ENCODE measurements at places on chromosomes 5 and 9. TPM values are rescaled to one million over a fixed set of nuclear protein-coding genes. Genes with fewer than 3 reads are reported as not detected.
A peak's percentile ranks its signal among the peaks of the same experiment; 100 is the strongest.

GRCh38 chr5:139732019-139732418 lies 63.6 kb upstream of the PSD2 start:
- DNase-seq: no peak

DNA sequence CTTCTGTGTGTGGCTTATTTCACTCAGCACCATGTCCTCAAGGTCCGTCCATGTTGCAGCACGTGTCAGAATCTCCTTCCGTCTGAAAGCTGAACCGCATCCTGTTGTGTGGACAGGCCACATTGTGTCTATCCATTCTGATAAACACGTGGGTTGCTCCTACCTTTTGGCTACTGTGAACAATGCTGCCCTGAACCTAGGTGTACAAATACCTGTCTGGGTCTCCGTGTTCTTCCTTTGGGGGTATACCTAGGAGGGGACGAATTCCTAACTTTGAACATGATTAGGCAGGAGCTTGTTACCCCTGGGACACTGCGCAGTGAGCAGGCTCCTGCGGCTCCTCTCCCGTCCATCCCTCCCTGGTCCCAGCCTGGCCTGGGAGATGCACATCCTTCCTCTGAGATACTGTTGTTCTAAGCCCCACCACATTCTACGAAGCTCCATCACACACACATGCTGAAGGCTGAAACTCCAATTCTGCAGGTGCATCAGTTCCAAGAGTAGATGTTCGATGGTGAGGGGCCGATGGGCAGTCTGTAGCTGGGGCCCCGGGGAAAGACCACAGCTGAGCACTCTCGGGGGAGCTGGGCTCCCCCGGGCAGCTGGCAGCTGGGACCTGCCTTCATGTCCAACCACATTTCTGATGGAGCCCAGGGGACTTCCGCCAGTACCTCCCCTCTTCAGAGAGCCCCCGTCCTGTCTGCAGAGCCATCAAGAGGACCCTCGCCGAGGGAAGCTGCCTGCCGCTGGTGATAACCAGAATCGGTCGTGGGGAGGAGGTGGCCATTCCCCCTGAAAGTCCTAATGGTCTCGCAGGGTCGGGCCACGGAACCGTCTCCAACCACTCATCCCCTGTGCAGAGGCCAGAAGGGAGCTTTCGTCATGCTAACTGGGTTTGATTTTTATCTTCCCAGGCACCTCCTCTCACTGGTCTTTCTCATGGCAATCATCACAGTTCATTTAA lies 120.9 kb downstream of the COL23A1 start:
- no peak for DNase-seq

- DNase-seq: no peak
Measured at GRCh38 chr9:37918665-37919170, 14.8 kb upstream of the SLC25A51 start.

- no peak for DNase-seq
Measured at GRCh38 chr9:7320139-7320538, 479.4 kb downstream of the DMAC1 start.

GRCh38 chr5:121698690-121699089 lies 153.0 kb upstream of the FTMT start:
- no peak for DNase-seq

DNA sequence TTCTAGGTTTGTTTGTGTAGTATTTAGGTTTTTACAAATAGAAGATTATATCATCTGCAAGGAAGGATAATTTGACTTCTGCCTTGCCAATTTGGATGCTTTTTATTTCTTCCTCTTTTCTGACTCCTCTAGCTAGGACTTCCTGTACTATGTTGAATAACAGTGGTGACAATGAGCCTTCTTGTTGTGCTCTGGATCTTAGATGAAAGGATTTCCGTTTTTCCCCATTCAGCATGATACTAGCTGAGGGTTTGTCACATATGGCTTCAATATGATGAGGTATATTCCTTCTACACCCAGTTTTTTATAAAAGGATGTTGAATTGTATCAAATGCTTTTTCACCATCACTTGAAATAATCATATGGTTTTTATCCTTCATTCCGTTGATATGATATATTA lies 101.4 kb downstream of the FBXO4 start:
- no peak for DNase-seq

GRCh38 chr9:124126648-124127646 lies 115.4 kb downstream of the LHX2 start:
- DNase-seq: peak; percentile 85

DNA sequence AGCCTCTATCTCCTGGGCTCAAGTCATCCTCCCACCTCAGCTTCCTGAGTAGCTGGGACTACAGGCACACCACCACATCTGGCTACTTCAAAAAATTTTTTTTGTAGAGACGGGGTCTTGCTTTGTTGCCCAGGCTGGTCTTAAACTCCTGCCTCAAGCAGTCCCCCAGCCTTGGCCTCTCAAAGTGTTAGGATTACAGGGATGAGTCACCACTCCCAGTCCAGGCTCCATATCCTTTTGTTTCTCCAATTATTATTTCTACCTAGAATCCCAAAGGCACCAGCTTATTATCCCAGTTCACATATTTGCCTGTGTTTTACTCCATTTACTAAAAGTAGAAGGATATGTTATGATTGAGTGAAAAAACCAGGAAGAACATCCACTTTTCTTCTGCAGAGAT lies 84.9 kb downstream of the TEK start:
- DNase-seq: no peak

DNA sequence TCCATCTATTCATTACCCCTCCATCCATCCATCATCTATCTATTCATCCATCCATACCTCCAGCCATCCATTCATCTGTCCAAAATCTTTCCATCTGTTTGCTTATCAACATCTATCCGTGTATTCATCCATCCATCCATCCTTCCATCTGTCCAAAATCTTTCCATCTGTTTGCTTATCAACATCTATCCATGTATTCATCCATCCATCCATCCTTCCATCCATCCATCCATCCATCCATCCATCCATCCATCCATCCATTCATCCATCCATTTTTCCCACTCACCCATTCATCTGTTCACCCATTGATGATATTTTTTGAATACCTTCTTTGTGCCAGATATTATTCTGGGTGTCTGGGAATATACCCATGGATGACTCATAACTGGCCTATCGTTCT lies 12.8 kb downstream of the VCAN start:
- DNase-seq: no peak

GRCh38 chr9:91176426-91176825 lies 185.3 kb downstream of the AUH start:
- peak; percentile 1 for DNase-seq

DNA sequence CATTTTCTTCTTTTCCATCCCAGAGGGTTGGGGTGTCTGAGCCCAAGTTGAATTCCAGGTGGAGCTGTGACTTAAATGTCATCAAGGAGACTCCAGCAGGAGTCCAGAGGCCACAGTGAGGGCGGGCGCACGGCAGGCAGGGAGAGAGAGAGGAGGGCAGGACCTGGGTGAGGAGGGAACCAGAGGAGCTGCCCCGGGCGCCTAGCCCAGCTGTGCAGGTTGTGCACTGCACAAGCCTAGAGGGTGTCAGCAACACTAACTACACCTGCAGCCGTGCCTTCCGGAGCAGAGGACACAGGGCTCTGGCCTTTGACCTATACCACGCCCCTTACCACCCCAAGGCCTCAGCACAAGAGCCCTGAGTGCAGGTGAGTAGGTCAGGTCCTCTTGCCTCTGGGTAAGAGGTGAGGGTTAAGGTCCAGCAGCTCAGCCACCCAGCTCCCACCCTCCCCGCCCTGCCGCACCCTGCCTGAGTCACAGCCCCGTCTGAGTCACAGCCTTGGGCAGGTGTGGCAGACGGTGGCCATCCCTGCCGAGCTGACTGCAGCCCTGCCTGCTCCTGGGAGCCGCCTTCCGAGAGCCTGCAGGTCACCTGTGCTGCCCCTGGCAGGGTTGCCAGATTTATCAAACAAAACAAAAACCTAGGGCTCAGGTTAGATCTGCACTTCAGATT lies 6.4 kb upstream of the AGPAT2 start:
- no peak for DNase-seq

DNA sequence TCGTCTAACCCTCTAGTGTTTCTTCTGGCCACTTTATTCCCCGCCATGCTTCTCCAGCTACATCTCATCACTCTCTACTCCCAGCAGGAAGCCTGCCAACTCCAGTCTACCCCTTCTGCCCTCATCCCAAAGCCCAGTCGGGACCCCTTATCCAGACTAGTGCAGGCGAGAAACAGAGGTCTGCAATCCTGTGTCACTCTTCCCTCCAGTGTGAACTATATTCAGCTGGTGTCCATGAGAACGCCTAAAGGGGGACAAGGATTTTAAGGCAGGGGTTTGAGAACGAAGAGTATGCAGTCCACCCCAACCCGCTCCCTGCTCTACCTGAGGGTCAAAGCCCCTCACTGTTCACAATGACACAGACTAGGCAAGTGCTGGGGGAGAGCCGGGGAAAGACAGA lies 41.7 kb upstream of the GABRP start:
- DNase-seq: no peak

- no peak for DNase-seq
Measured at GRCh38 chr9:125906893-125907292, 159.7 kb downstream of the PBX3 start.

DNA sequence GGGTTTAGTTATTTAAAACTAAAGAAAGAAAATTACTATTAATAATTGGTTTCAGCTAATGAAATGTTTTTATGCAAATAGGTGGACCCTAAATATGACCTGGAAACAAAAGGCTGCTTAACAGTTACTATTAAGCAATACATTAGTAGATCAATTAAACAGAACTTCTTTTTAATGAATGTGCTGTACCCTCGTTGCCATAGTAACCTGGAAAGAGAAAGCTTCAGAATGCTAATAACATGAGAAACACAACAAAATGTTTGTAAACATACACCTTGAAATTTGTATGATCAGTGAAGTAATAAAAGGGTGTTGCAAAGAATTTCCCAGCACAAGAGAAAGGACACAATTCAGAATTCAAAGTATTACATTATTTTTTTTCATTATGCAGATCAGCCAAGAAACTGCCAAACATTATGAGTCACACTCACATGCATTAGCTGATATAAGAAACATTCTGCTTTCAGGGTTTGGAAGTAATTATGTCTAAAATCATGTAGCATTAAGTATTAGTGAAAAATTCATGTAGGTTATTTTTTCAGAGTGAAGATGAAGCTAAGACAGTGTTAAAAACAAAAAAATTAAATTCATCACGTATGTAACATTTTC lies 348.3 kb downstream of the ISL1 start:
- no peak for DNase-seq

GRCh38 chr9:134211811-134212485 lies 47.6 kb upstream of the RNU6ATAC start:
- no peak for DNase-seq

GRCh38 chr5:91556-92263 lies at the start of gene PLEKHG4B:
TSS of gene PLEKHG4B (plus strand) at chr5:92168. CDS start at chr5:92232, 64 bp downstream.
- DNase-seq: peak; percentile 10

GRCh38 chr5:37234288-37234687 lies 14.9 kb downstream of the CPLANE1 start:
- DNase-seq: no peak

DNA sequence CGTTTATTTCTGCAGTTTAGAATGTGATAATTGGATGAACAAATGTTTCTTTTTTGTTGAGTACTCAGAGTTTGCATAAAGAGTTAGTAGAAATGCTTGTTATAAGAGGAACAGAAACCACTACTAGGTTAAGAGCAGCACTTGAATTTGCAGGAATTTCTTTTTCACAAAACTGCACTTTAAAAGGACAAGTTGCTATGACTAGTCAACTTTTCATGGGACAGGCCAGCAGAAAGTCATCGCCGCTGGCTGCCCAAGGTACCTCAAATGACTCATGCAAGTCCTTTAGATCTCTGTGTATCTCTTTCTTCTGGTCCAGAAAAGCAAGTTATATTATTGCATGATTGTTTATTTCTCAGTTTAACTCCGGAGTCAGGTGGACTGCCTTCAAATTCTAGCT lies 97.3 kb upstream of the HMHB1 start:
- no peak for DNase-seq

DNA sequence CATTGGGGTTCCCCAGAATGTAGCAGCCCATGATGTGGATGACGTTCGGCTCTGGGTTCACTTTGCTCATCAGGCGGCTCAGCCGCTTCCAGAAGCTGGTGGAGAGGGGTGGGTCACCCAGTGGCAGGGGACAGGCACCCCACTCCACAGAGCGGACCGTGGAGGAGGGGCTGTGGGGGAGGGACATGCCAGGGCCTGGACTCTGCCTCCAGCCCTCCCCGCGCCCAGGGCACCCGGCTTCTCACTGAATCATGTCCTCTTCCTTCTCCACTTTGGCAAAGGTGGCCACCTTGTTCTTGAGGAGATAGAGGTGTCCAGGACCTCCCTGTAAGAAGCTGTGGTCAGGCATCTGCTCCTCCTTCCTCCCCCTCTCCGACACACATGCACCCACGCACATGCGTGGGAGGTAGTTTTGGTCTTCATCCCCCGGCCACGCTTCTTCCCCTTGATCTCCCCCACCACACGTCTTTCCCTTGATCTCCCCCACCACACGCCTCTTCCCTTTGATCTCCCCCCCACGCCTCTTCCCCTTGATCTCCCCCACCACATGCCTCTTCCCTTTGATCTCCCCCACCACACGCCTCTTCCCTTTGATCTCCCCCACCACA lies 8.9 kb upstream of the ENTPD8 start:
- DNase-seq: no peak

DNA sequence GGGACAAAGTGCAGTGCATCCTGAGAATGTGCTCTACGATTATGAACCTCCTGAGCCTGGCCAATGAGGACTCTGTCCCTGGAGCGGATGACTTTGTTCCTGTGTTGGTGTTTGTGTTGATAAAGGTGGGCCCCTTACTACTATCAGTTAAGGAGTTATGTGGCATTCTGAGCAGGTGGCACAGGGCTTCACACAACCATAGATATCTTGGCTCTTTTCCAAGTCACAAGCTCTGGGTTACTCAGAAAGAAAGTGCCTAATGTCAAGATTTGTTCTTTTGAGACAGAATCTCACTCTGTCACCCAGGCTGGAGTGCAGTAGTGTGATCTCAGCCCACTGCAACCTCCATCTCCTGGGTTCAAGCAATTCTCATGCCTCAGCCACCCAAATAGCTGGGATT lies 99.0 kb downstream of the GAPVD1 start:
- peak; percentile 12 for DNase-seq

DNA sequence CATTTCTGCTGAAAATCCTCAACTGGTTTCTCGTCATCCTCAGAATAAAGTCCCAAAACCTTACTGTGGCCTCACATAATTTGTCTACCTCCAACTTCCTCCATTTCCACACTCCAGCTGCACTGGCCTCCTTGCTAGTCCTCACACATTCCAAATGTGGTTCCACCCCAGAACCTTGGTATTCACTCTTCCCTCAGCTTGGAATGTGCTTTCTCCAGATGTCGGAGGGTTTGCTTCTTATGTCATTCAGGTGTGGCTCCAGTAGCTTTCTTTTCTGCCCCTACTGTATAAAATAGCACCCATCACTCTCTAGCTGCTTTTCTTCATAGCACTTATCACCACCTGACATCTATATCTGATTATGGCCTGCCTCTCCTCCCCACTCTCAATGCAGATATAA lies 102.5 kb upstream of the IFNK start:
- DNase-seq: no peak

- DNase-seq: no peak
Measured at GRCh38 chr5:170327829-170328228, 30.3 kb upstream of the LCP2 start.

- DNase-seq: peak; percentile 2
Measured at GRCh38 chr5:132471151-132471907, 19.2 kb downstream of the IRF1 start.

Gene IL4
- not detected for total RNA-seq

Gene CTXN3
- total RNA-seq: not detected

Gene SPATA6L
- total RNA-seq: 0.91 TPM

Gene PLK2
- 7.8 TPM for total RNA-seq

Gene REXO4
- total RNA-seq: 22.5 TPM

Gene EGFLAM
- total RNA-seq: not detected

Gene SPATA31A3
- not detected for total RNA-seq

Gene PSD2
- not detected for total RNA-seq

Gene SPINK6
- not detected for total RNA-seq

Gene PCA3
- total RNA-seq: not detected

Gene PCDHGB1
- total RNA-seq: not detected

Gene CBY3
- total RNA-seq: not detected

Gene MARCOL
- total RNA-seq: not detected
